ENCODE measurements at places on chromosomes 3 and 15. TPM values are rescaled to one million over a fixed set of nuclear protein-coding genes. Genes with fewer than 3 reads are reported as not detected.

DNA sequence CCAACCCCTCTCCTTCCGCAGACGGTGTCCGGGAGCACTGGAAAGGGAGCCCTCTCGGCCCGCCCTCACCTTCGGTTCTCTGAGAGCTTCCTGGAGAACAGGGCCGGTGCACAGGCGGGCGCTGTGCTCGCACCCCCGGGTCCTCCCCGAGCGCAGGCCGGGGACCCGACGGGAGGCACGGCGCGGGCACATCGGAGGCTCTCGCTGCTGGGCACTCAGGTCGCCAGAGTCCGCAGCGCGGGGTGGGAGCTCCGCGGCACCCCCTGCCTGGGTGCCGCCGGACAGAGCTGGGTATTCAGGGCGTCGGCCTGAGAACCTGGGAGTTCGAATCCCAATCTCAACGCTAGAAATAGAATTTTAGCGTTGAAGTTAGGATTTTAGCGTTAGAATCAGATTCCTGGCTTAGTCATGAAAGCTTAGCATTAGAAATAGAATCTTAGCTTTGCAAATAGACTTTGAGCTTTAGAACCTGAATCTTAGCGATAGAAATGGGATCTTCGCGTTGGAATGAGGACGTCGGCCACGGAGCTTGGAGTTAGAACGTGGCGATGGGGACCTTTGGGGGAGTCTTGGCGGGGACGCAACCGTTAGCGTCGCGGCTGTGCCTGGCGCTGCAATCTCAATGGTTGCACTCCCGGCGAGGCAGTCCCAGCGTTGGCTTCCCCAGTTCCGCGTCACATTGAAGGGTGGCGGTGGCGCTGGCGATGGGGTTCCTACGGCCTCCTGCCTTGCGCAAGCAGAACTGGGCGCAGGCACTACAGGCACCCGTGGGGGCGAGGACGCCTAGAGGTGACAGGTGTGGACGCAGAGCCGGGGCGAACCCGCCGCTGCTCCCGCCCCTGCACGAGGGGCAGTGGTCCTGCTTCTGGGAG, 549 bp downstream of the TRH start:
- H3K27me3 ChIP-seq = peaks cover 31% of the 10 kb centered on the region
- H3K36me3 ChIP-seq = no peaks in the 10 kb centered on the region
- no peak overlapping the region for H3K4me3 ChIP-seq
- peak; percentile 31 for DNase-seq
- H3K4me1 ChIP-seq = peaks cover 16% of the 10 kb centered on the region
- H3K27ac ChIP-seq = no peak overlapping the region

- H3K4me1 ChIP-seq = no peaks in the 10 kb centered on the region
- no peak overlapping the region for H3K4me3 ChIP-seq
- no peaks in the 10 kb centered on the region for H3K27me3 ChIP-seq
- DNase-seq = no peak
These were observed 5.4 kb upstream of the TBC1D21 start for GRCh38 chr15:73867956-73868355.

Gene SPTBN5
- 9.4 TPM for total RNA-seq

Gene CD80
- 15.2 TPM for total RNA-seq

DNA sequence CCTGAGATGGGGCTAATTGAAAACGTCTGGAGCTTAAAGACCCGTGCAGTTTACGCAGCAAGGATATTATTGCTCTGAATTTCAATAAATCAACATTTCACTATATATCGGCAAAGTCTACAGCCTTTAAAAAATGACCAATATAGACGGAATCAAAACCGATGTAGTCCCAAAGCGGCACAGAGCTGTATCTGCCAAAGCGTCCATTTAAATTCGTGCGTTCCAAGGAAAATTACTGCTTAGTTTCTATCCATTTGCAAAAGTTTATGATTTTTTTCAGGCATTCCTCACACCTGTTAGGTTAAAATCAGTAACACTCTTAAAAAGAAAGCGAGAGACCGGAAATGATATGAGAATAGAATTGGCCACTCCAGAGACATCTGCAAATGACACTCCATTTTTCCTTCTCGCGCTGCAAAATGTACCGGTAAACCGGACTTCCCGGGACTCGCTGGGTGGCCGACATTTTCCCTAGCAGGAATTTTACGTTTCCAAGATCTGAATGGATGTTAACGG, 777 bp upstream of the EIF4A2 start:
- no peak for DNase-seq
- H3K36me3 ChIP-seq = peaks cover 34% of the 10 kb centered on the region
- peak overlapping the region; percentile 98 for H3K27ac ChIP-seq

Gene P2RY13
- 13.4 TPM for total RNA-seq

Gene IQCF5
- not detected for total RNA-seq

Gene BMF
- total RNA-seq = 25.3 TPM

Gene CYP19A1
- total RNA-seq = 1.2 TPM

DNA sequence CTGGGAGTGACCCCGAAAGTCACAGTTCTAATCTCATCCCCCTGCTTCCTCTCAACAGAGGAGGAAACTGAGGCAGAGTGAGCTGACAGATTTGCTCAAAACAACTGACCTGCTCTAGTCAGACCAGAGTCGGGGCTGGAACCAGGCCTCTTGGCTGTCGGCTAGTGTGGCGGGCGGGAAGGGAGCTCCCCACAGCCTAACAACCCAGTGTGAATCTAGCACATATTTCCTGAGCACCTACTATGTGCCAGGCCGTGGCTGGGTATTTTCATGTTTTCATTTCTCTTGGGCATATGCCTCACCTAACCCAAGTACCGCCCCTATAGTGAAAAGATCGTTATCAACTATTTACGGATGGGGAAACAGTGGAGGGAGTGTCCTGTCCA, 27.2 kb downstream of the GRIP2 start:
- H3K27ac ChIP-seq = no peak overlapping the region
- no peaks in the 10 kb centered on the region for H3K27me3 ChIP-seq
- no peak overlapping the region for H3K4me3 ChIP-seq
- H3K36me3 ChIP-seq = no peaks in the 10 kb centered on the region

Gene PLCB2
- 87.7 TPM for total RNA-seq

DNA sequence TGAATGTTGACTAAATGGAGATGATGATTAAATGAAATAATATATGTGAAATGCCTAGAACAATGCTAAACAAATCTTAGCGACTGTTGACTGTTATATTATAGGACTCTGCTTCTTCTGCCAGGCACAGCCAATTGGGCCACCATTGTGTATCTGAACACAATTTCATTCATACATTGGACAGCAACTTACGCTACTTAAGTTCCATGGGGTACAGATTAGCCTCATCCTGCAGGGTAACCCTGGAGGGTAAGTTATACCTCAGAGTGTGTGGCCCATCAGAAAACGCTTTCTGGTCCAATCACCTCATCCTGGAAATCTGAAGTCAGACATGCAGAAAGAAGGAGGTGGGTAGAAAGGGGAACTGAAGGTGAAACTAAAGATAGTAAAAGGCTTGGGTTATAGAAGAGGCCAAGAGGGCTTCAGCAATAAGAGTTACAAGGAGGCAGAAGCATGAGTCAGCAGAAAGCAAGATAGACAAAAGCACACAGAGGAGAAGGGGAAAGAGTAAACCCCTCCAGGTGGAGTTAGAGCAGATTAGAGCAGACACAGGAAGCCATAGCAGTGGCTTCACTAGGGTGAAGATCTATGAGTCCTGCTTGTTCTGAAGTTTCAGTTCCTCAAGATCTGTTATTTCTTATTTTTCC, 119.3 kb upstream of the SLC24A5 start:
- peaks cover 10% of the 10 kb centered on the region for H3K4me1 ChIP-seq
- H3K27me3 ChIP-seq = no peaks in the 10 kb centered on the region
- H3K27ac ChIP-seq = peak overlapping the region; percentile 66
- no peaks in the 10 kb centered on the region for H3K36me3 ChIP-seq

DNA sequence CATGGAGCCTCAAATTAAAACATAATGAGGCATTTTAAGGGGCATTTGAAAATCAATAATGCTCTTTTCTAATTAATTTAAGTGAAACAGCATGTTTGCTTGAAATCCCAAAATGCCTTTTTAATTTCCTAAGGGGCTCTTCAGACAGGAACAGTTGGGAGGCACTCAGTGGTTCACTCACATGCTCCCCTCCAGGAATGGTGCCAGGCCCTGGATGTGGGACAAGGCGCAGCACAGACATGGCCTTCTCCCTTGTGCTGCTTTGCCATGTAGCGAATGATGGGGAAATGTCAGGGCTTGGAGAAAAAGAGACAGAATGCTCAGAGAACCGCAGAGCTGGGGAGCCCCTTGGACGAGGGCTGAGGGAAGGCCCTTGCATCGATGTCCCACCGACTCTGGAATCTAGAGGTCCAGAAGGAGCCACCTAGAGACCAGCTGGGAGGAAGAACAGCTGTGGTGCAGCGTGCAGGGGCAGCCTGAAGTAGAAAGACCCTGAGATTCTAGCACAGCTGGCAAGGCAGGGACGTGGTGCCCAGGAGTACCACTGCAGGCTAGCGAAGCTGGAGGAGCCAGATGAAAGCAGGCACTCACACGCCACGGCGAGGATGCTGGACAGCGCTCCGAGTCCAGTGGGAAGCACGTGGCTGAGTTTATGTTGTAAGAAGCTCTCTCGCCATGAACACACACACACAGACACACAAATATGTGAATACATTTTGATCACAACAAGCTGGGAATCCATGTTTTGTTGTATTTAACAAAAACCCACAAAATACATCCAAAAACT, 27.0 kb downstream of the NSMCE3 start:
- H3K4me1 ChIP-seq = no peaks in the 10 kb centered on the region
- no peak overlapping the region for H3K27ac ChIP-seq
- peak; percentile 43 for DNase-seq
- no peaks in the 10 kb centered on the region for H3K27me3 ChIP-seq

- no peak for DNase-seq
- H3K4me1 ChIP-seq = peaks cover 6% of the 10 kb centered on the region
- H3K27ac ChIP-seq = peak overlapping the region; percentile 16
- peaks cover 46% of the 10 kb centered on the region for H3K36me3 ChIP-seq
- no peak overlapping the region for H3K4me3 ChIP-seq
These were observed 7.9 kb downstream of the RPSA start for GRCh38 chr3:39414421-39414907.

GRCh38 chr3:73405853-73406252, 218.9 kb downstream of the PDZRN3 start:
- no peaks in the 10 kb centered on the region for H3K36me3 ChIP-seq
- peak overlapping the region; percentile 36 for H3K27ac ChIP-seq
- DNase-seq = no peak

GRCh38 chr15:95901271-95901670, 429.2 kb upstream of the NR2F2 start:
- no peak overlapping the region for H3K27ac ChIP-seq
- no peaks in the 10 kb centered on the region for H3K4me1 ChIP-seq
- H3K4me3 ChIP-seq = no peak overlapping the region

Gene AZI2
- 85.1 TPM for total RNA-seq

GRCh38 chr15:29566914-29567313, 255.4 kb downstream of the TJP1 start:
- no peaks in the 10 kb centered on the region for H3K36me3 ChIP-seq
- peaks cover 32% of the 10 kb centered on the region for H3K4me1 ChIP-seq
- DNase-seq = no peak
